CD4-positive, alpha-beta T cell treated with Interleukin-4 for 4 hours (primary cell): ENCODE measurements at places on chromosomes 3 and 15.

- DNase-seq = no peak
These were observed 11.5 kb downstream of the LOXL1 start for GRCh38 chr15:73937726-73938125.

DNA sequence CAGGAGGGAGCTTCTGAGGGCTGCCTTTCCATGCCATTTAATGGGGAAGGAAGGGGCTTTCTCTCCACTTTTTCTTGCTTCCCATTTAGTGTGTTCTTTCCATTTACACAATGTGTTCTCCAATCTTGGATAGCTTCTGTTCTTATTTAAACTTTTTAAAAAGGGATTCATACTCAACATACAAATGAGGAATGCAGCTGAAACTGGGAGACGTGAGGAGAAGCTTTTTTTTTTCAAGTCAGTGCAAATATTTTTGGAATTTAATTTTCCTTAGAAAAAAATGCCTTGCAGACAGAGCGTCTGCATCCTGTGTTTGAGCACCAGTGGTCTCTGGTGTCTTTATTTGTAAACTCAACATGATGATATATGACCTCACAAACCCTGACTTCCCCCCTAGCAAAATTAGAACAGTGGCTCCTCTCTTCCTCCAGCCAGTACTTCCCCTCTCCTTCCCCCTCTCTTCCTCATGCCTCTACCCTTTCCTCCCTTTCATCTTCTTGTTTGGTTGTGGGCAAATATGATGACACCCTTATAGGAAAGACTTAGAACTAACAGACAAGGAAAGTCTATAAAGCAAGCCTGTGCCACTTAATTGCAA lies 48.1 kb upstream of the PCSK6 start:
- no peak for DNase-seq

DNA sequence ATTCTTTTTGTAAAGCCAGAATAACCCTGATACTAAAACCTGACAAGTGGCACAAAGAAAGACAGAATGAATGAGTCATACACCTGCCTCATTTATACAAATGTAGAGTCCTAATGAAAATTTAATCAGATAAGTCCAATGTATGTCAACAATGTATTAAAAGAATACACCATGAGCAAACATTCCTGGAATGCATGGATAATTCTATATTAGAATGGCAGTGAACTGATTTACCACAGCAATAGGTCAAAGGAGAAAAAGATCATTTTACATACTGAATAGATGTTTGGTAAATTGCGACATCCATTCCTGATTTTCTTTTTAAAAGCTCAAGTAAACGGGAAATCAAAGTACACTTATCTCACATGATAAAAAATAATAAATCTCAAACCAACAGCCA lies 11.2 kb upstream of the LOXL1 start:
- DNase-seq = no peak

DNA sequence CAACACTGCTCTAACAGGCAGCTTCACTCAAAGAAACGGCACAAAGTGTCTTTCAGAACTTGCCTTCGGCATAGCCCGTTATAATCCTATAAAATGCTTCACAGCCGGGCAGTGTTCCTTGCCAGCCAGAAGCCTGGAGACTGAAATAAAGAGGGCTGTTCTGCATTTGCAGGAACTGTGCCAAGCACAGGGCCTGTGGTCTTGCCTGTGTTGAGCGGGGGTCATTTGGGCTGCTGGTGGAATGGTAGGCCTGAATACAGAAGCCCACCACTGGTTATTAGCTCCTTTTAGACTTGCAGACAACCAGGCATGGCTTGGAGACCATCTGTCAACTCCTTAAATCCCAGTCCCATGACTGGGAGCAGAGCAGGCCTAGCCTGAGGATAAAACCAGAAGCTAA lies 4.7 kb upstream of the ARHGEF3 start:
- no peak for DNase-seq

DNA sequence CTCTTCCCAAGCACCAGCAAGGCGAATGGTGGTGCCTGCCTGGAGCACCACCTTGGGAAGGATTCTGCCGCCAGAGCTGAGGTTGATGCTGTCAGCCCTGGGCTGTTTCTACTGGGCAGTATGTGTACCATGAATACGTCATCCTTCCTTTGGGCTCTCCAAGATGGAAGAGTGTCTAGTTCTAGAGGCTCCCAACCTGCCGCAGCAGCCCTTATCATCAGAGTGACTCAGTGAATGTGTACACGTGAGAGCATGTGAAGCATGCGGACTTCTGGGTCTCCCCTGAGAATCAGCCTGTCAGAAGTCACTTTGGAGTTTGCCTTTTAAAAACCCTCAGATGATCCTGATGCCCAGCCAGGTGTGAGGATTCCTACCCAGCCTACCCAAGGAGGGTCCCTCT lies 20.9 kb downstream of the PLA2G4D start:
- DNase-seq = no peak

- DNase-seq = no peak
These were observed 10.2 kb downstream of the ALDH1L1 start for GRCh38 chr3:126170073-126170777.

- DNase-seq = no peak
These were observed 484.5 kb downstream of the IGSF11 start for GRCh38 chr3:118550122-118550521.

- DNase-seq = no peak
These were observed 503.4 kb upstream of the NECTIN3 start for GRCh38 chr3:110568246-110568645.

DNA sequence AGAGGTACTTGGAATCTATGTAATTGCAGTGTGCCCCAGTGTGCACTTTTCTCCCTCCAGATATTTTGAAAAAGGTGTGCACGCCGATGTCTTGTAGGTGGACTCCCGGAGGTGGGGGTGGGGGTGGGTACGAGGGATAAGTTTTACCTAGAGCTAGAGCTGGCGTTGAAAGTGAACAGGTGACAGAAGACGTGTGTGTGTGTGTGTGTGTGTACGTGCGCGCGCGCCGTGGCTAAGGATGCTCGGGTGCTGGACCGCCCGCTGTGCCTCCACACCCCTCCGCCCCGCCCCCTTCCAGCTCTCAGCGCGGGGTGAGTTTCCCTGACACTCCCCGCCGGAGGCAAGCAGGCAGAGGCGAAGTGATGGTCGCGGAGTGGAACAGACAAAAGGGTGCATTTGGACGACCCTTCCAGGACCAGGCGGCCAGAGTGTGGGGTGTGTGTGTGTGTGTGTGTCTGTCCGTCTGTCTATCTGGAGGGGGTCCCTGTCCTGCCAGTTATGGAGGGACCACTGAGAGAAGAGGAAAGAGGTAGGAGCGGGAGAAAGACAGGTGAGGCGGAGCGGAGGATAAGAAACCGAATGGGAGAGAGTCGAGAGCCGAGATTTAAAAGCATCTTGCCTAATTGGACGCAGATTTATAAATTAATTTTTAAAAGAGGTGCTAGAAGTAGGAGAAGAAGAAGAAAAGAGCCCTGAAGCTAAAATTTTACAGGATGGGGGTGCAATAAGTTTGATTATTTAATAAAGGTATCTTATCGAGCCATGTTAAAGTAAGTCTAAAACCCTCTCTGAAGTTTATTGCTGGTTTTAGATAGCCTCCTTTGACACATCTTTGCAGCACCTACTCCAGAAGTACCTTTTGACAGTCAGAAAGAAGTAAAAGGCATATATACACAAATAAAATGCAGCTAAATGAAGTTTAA lies 335.8 kb upstream of the THRB start:
- DNase-seq = no peak

DNA sequence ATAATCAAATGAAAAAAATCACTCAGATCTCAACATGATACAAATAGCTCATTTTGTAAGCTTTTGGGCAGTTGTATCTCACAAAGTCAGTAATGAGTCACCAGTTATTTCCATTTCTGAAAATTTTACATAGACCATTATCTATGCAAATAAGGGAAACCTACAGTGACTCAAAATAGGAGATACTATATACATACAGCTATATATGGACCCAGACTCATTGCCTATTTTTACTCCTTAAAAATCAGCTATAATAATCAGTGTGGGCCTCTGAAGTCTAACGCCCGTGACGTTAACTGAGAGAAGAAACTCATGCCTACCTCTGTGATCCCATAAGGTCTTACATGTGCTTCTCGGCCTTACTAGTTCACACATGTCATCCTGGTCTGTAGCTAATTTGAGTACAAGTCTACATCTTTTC lies 31.6 kb downstream of the LRIG1 start:
- no peak for DNase-seq

DNA sequence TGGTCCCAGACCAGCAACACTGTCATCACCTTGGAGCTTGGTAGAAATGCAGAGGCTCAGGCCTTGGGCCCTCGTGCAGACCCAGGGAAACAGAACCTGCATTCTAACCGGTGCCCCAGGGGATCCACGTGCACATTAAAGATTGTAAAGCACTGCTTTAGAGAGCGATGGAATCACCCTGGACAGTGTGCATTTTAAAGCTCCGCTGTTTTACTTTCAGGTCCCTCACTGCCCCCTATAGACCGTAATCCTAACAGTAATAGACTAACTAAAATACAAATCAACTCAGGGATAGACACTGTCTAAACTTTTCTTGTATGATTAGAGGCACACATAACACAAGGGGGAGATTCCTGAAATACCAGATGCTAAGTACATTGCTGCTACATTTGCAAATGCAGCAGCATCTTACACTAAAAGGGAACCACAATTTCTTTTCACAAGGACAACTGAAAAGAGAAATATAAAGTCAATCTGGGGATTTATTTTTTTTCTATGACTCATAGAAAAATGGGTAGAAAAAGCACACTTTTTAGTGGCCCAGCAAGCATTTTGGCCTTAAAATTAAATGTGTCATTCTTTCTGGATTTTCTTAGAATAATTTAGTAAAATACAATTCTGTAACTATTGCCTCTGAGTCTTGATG lies 10.5 kb upstream of the SH3GL3 start:
- DNase-seq = no peak

GRCh38 chr3:161107311-161107710 lies 2.2 kb upstream of the B3GALNT1 start:
- no peak for DNase-seq

DNA sequence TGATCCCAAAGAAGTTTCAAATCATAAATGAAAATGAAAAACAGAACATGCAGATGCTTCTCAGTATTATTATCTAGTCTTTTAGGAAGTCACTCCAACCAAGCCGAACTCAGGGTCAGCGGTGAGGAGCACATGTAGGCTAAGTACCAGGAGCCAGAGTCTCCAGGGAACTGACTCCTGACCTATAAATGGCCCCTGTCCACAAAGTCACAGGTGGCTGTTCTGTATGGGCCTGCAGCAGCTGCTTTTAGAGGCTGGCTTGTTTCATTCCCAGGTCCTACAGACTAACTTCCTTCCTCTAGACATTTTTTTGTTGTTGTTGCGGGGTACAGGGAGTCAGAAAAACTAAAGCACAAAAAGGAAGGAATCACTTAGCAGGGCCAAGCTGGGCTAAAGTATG lies 54.6 kb downstream of the DAPK2 start:
- no peak for DNase-seq

DNA sequence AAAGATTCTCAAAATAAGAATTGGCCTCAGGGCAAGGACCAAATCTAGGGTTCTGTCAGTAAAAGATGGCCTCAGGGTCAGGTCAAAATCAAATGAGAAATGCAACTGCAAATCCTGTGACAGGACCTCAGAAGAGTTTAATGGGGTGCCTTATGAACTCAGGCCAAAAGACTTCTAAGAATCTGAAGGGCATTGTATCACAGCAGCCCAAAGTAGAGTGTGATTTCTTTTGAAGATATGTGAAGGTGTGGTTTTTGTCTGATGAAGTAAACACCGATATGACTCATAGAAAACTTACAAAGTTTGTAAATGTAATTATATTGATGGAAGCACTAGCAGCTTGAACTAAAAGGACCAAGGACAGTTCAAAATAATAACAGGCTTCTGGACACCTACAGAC lies 966.1 kb downstream of the AGBL1 start:
- DNase-seq = no peak

DNA sequence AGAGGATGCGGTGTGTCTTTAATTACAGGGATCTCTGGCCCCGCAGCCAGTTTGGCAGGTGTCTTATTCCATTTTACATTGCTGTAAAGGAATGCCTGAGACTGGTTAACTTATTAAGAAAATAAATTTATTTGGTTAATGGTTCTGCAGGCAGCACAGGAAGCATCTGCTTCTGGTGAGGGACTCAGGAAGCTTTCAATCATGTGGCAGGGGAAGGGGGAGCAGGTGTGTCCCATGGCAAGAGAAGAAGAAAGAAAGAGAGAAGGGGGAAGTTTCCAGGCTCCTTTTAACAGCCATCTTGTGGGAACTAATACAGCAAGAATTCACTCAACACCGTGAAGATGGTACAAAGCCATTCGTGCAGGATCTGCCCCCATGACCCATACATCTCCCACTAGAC lies 128.0 kb upstream of the CRBN start:
- no peak for DNase-seq

- no peak for DNase-seq
These were observed 13.5 kb upstream of the CCDC80 start for GRCh38 chr3:112654492-112654891.

GRCh38 chr15:73694419-73694818 lies 10.2 kb downstream of the CD276 start:
- DNase-seq = no peak

GRCh38 chr3:102531686-102532085 lies 96.9 kb downstream of the ZPLD1 start:
- no peak for DNase-seq

DNA sequence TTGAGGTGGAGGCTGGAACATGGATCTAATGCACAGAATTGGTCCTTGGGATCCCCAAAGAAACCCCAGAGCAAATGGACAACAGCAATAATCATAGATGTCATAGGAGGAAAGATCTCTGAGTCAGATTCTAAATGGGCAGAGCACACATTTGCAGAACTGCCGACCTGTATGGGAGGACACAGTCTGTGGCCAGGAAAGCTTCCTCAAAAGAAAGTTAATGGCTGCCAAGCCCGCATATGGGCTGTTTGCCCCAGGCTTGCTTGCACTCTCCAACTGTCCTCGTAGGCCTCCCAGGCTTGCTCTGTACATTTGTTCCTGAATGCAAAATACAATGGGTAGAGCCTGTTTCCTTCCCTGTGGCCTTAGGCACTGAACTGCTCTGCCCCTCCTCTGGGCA lies 102.0 kb upstream of the PLXNA1 start:
- DNase-seq = no peak

GRCh38 chr3:141876891-141877621 lies 613 bp downstream of the ATP1B3 start:
- peak; percentile 59 for DNase-seq

DNA sequence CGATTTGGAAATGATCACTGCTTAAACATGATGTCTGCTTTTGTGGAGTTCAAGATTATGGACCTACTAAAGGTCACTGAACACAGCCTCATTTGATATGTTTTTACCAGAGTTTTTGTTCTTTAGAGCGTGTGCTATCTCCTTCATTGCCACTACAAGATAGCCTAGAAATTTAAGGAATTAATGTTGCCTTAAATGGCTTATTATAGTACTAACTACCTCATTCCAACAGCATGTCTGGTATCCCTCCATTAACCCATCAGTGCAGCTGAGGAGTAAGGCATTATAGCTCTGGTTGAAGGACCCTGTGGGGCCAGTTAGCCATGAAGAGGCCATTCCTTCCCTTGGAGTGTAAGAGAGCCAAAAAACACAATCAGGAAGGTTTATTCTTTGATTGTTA lies 2.3 kb upstream of the FAM43A start:
- DNase-seq = no peak

DNA sequence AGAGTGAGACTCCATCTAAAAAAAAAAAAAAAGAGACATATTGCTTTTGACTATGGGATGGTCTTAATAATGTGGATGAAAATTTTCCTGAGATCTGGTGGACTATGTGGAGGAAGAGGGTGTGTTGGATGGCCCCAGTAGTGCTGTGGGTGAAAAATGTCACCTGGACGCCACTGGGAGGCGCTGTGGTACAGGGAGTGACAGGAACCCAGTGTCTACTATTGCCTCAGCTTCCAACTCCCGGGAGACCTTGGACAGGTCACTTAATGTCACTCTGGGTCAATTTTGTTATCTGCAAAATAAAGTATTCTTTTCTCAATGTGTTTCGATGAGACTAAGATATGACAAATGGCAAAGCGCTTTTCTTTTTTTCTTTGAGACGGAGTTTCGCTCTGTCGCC lies 27.7 kb upstream of the DCP1A start:
- peak; percentile 16 for DNase-seq
